Sigmoid colon (tissue), 7 donors: ENCODE measurements at places on chromosomes 7 and 10. TPM values are rescaled to one million over a fixed set of nuclear protein-coding genes. Genes with fewer than 3 reads are reported as not detected.

DNA sequence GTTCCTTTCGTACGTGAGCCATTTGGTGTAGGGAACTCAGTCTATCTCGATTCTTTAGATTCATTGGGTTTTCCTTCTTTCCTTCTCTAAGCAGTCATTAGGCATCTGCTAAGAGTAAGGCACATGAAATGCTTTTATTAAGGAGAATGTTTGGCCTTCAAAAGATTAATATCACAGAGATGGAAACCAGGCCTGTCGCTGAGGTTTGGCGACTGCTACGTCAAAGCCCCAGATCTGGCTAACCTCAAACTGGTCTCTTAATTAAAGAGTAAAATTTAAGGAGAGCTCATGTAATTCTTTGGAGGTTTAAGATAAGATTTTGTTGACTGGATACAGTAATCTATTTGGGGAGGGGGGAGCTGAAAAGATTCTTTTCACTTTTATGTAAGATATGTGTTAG lies 189.8 kb downstream of the JCAD start:
- H3K27me3 ChIP-seq: no peaks in the 10 kb centered on the region
- H3K36me3 ChIP-seq: no peaks in the 10 kb centered on the region
- no peak overlapping the region for H3K4me3 ChIP-seq
- no peak overlapping the region for H3K27ac ChIP-seq
- no peak for DNase-seq
- H3K4me1 ChIP-seq: peaks cover 14% of the 10 kb centered on the region

DNA sequence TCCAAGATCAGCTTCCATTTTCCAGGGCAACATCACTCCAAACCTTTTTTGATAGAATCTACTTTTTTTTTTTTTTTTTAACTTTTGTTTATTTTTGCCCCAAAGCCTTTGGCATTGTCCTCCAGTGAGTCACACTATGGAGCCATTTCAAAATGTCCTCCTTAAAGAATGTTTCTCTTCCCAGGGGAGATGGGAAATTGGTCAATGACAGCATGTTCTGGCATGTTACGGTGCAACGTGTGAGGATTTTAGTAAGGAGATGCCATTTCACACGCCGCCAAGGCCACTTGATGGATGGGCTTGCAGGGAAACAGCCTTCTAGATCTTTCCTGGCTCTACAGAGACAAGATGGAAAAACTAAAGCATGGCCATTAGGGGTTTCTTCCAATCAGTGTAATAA lies 30.7 kb upstream of the TRIL start:
- no peak overlapping the region for H3K4me3 ChIP-seq
- peak; percentile 82 for DNase-seq
- no peaks in the 10 kb centered on the region for H3K27me3 ChIP-seq
- peaks cover 11% of the 10 kb centered on the region for H3K4me1 ChIP-seq
- H3K36me3 ChIP-seq: no peaks in the 10 kb centered on the region
- no peak overlapping the region for H3K27ac ChIP-seq

DNA sequence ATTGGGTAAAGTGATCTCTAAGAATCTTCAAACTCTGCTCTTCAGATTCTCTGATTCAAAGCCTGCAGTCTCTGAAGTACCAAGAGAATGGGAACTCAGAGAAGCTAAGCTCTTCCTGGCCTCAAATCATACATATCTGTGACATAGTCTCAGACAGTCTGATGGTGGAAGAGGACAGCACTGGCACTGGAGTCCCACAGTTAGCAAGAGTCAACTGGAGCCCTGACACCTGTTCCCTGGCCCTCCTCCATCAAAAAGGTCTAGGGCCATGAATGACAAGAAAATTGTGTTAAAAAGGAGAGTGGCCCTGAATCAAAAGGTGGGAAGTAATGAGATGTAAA lies 37.7 kb downstream of the PRSS2 start:
- peaks cover 14% of the 10 kb centered on the region for H3K27me3 ChIP-seq
- H3K36me3 ChIP-seq: no peaks in the 10 kb centered on the region
- H3K27ac ChIP-seq: no peak overlapping the region
- no peak overlapping the region for H3K4me3 ChIP-seq
- DNase-seq: no peak
- H3K4me1 ChIP-seq: no peaks in the 10 kb centered on the region

- H3K4me1 ChIP-seq: no peaks in the 10 kb centered on the region
- H3K27me3 ChIP-seq: no peaks in the 10 kb centered on the region
- H3K36me3 ChIP-seq: no peaks in the 10 kb centered on the region
- no peak for DNase-seq
Observed at GRCh38 chr10:13904064-13904463, 317.3 kb downstream of the PRPF18 start.

- peaks cover 15% of the 10 kb centered on the region for H3K36me3 ChIP-seq
- H3K4me3 ChIP-seq: no peak overlapping the region
- no peak for DNase-seq
Observed at GRCh38 chr7:5666361-5666760, 115.1 kb downstream of the RNF216 start.

DNA sequence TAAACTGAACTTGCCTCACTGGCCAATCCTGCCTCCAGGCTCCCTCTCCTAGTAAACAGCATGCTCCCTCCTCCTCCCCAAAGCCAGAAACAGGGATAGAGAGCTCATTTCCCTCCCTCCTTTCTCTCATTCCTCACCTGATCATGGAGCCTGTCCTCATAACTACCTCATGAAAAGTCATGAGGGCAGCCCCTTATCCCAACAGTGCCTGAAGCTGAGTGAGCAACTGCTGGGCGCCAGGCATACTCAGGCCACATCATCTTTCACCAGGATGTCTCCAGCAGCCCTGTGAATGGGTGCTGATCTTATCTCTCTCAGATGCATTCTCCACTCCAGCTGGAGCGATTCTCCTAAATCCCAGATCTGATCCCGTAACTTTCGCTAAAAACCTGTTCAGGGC lies 307.2 kb downstream of the PRPF18 start:
- DNase-seq: no peak
- no peaks in the 10 kb centered on the region for H3K36me3 ChIP-seq
- H3K4me3 ChIP-seq: no peak overlapping the region
- no peak overlapping the region for H3K27ac ChIP-seq
- peaks cover 12% of the 10 kb centered on the region for H3K27me3 ChIP-seq
- no peaks in the 10 kb centered on the region for H3K4me1 ChIP-seq

DNA sequence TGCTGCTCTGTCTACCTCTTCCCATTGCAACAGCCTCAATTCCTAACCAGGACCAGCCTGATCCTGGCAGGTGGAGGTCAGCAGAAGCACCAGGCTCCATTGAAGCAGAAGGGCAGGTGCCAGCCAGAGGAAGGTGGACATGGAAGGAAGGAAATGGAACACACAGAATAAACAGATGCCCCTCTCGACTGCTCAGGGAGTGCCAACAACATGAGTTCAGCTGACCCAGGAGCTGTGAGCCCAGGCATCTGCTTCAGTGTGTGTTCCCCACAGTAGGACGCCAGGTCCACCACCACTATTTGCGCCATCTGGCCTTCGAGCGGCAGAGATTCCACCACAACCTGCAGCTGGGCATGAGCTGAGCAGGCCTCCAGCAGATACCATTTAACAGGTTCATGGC lies 56.7 kb downstream of the GPAM start:
- no peak for DNase-seq
- H3K36me3 ChIP-seq: no peaks in the 10 kb centered on the region
- H3K4me1 ChIP-seq: no peaks in the 10 kb centered on the region
- H3K27ac ChIP-seq: no peak overlapping the region
- no peaks in the 10 kb centered on the region for H3K27me3 ChIP-seq
- no peak overlapping the region for H3K4me3 ChIP-seq

DNA sequence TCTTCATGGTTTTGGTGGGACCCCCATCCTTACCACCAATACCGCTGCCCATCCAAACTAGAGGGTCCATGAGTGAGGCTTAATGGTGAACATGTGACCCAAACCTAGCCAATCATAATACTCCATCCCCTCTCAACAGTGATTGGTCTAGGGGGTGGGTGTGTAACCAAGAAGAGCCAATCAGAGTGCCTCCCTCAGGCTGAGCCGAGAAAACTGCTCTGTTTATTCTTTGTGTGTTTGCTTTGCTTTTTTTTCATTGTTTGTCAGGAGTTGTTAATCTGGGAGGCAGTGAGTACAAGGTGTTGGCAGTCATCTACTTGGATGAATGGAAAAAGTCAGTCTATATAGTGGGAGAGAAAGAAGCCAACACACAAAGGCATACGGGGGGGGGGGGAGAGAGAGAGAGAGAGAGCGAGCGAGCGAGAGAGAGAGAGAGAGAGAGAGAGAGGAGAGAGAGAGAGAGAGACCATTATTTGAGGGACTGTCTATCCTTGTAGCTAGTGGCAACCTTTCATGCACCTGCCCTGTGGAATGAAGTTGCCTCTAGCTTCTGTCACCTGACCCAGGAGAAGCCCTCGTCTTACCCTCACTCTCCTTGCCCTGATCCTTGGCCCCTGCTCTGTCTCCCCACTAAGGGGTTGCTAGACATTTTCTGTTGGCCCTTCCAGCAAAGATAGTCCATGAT lies 441.7 kb downstream of the TYW1 start:
- DNase-seq: no peak
- no peak overlapping the region for H3K4me3 ChIP-seq
- H3K27me3 ChIP-seq: no peaks in the 10 kb centered on the region
- H3K4me1 ChIP-seq: no peaks in the 10 kb centered on the region

DNA sequence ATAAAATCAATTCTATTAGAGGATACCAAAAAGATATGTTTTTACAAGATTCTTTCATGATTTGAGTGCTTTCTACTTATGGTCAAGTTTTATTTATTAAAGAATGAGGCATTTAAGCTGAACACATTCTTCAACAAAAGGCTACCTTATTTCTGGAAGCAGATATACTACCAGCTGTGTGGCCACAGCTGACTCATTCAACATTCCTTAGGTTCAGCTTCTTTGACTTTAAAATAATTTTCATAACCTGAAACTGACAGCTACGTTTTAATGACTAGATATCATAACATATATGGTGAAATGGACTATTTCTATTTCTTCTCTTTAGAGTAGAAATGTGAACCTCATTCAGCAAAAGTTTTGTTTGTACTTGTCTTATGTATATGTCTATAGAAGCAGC lies 414.2 kb upstream of the SEMA3C start:
- no peaks in the 10 kb centered on the region for H3K4me1 ChIP-seq
- no peak overlapping the region for H3K27ac ChIP-seq
- H3K36me3 ChIP-seq: no peaks in the 10 kb centered on the region

ZNF736 gene
- total RNA-seq: 7.5 TPM

SUN3 gene
- not detected for total RNA-seq

PLAC9 gene
- 5.1 TPM for total RNA-seq

PHYH gene
- 39.9 TPM for total RNA-seq

MALRD1 gene
- 4.6 TPM for total RNA-seq

SPDYE9 gene
- not detected for total RNA-seq
